ENCODE measurements at places on chromosomes 16 and 17. TPM values are rescaled to one million over a fixed set of nuclear protein-coding genes. Genes with fewer than 3 reads are reported as not detected.

DNA sequence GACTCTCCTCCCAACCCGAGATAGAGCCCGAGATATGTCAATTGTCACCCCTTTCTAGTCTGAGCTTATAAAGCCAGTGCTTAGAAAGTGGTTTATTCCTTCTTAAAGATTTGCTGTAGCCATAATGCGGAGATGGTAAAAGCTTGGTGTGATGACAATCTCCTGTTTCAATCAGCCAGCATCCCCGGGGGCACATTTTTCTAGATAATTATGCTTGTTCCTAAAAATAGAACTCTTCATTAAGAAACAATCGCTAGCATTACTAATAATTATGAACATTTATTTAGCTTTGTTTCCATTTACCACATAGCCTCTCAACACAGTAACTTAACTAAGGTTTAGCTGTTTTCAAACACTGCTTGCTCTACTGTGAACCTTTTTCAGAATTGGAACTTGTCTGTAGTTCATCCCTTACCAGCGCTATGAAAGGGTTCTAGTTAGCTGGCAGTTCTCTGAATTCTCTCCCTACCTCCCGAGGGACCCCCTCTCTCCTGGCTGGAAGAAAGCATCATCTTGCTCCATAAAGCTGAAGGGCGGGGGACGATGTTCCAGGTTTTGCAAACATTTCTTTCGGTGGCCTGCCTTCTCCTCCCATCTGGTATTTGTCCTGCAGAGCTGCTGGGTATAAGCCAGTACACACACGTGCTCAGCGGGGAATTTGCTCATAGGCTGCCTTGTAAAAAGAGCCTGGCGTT is 922 bp upstream of the MRPL58 start:
- DNase-seq, result no peak

GRCh38 chr16:85314512-85314971 is 202.3 kb upstream of the CIBAR2 start:
- DNase-seq, result no peak

DNA sequence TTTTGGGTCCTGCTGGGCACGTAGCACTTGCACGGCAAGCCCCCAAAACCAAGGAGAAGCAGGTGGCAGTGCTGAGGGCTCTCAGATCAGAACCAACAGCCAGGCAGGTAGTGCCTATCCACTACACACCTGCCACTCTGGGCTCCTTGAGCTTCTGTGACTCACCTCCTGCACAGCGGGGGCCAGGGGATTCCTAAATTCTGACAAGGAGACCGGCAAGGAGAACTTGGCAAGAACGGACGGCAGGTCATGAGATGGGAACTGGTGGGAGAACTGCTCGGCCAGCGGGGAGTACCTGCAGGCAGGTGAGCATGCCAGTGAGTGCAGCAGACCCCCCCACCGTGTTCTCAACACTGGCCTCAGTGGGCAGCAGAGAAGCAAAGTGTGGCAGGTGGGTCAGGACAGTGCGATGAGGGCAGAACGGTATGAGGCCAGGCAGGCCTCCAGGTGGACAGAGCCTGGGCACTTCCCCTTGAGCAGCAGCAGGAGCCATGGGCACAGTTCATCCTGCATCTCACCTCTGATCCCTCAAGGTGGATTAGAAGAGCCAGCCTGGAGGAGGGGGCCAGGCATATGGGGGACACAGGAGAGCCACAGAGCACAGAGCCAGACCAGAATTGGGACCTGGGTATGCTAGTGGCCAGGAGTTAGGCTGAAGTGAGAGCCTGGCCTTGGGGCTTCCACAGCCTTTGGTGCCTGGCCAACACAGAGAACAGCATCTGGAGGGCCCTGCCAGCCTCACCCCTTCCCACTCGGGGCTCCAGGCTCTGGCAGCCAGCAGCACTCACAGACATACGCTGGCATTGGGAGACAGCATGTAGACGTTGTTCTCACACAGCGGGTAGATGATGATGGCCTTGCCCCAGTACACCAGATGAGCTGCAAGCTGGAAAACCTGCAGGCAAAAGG is 14.7 kb downstream of the MPG start:
- DNase-seq, result no peak

- no peak for DNase-seq
These were observed 998 bp upstream of the PRKCA start for GRCh38 chr17:66301367-66301863.

The ICAM2 gene
- total RNA-seq, result 122 TPM

The GLP2R gene
- not detected for total RNA-seq

- no peak for DNase-seq
These were observed 44.8 kb downstream of the CPPED1 start for GRCh38 chr16:12758670-12759558.

- DNase-seq, result no peak
These were observed at the start of gene CRHR1 for GRCh38 chr17:45784293-45784740. CRHR1 (plus strand) TSS chr17:45784320; CDS start chr17:45784545, 225 bp downstream.

The RTN4RL1 gene
- total RNA-seq, result 0.33 TPM

DNA sequence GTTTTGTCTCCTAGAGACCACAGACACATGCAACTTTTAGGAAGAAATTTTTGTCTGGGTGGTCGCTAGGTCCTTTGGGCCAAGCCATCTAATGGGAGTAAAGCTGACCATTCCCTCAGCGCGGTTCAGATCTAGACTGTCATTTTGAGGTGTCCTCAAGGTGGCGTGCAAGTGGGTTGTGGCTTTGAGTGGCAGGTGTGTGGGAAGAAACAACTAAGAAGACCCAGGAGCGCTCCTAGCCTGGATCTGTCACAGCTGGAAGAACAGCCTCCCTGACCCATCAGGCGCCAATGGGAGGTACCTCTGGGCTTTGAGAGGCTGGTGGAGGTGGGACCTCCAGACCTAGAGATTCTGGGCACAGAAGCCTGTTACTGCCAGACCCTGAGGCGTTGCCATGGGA is 645.1 kb downstream of the KCNJ18 start:
- DNase-seq, result no peak

- peak; percentile 25 for DNase-seq
These were observed 1.3 kb downstream of the CDR2 start for GRCh38 chr16:22372882-22373661.

GRCh38 chr16:72722552-72722951 is 325.4 kb downstream of the ZFHX3 start:
- no peak for DNase-seq

DNA sequence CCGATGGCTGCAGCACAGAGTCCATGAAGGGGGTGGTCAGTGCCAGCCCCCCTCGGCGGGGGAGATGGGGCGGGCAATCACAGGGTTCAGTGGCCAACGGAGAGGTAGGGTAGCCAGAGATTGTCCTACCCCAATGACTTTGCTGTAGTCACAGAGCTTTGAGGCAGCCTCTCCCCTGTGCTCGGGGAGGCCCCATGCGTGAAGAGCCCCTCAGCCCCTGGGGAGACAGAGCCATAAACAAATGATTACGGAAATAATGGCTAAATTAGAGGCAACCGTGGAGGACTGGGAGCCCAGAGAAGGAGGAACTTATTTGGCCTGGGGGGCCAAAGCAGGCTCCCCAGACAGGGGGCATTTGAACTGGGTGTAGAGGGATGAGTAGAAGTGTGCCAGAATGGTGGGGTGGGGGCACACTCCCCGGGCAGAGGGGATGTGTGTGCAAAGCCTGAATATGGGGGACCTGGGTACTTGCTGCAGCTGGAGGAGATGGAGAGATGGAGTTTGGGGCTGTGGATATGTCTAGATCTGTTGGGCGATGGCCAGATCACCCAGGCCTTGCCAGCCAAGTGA is 164.8 kb downstream of the CMIP start:
- no peak for DNase-seq

The AATK gene
- total RNA-seq, result 1.1 TPM

DNA sequence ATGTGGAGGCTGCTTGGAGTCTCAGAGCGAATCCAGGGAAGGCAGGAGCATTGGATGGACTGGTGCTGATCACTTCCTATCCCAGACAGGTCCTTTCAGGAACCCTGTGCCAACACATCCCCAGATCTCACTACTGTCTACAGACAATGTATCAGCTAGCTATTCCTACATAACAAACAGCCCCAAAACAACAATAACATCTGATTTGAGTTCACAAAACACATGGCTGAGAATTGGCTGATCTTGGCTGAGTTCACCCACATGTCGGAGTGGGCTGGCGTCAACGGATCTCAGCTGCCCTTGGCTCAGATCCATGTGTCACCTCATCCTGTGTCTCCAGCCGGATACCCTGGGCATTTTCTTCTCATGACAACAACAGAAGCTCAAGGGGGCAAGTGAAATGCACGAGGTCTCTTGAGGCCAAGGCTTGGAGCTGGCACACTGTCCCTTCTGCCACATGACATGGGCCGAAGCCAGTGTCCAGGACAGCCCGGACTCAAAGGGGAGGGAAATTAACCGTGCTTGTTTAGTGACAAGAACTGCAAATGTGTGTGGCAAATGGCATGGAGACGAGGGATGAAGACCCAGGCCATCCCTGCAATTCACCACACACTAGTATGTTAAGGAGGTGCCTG is 18.7 kb downstream of the SNX20 start:
- no peak for DNase-seq

DNA sequence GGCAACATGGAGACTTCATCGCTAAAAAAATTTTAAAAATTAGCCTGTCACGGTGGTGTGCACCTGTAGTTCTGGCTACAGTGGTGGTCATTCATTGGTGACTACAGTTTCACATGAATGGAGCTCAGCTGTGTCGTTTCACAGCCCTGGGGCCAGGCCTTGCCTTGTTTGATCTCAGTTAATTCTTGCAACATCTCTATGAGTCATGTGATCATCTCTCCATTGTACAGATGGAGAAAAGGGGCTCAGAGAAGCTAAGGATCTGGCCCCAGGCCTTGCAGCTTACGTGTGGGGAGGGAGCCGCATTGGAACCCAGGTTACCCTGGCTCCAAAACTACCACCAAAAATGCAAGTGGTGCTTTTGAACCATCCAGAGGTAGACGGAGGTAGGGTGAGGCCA is 49.4 kb downstream of the GDE1 start:
- no peak for DNase-seq

The BCO1 gene
- not detected for total RNA-seq

The KRTAP4-3 gene
- total RNA-seq, result not detected
